Pulmonary artery endothelial cell (primary cell): ENCODE measurements at places on chromosomes 7 and 10.

- no peak for DNase-seq
These were observed 170.4 kb downstream of the BMPER start for GRCh38 chr7:34075523-34076370.

DNA sequence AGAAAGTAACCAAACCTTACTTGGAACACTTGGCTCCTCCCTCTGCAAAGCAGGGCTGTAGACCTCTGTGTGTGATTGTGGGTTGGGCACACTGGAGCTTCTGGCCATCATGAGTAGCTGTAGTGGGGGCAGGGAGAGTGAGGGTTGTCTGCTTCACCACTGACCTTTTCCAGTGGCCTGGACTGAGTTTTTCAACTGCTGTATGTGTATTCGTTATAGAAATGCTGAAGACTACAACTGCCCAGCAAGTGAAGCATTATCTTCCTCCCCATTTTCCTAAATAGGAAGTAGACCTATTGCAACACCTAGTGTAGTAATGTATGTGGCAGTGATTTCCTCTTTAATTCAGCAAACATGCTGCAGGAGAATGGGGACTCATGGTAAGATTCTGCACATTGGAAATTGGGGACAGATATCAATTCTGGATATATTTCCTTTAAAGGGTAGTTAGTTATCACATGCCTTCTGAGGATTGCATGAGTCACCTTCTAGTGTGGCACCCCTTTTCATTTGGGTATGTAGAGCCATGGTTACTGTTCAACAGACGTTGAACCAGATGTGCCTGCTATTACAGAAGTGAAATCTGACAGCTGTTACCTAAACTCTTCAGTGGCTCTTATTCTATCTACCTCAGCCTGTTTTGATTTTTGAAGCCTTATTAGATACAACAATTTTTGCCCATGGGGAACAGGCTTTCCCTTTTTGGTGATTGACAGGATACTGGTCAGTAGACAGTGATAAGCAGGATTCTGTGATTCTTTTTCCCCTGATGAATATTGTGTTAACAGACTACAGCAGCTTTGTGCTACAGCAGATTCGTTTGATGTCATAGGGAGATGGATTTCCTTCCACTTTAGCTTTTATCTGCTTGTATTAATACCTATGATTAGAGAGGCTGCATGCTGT is 130.9 kb downstream of the SND1 start:
- DNase-seq, result no peak

DNA sequence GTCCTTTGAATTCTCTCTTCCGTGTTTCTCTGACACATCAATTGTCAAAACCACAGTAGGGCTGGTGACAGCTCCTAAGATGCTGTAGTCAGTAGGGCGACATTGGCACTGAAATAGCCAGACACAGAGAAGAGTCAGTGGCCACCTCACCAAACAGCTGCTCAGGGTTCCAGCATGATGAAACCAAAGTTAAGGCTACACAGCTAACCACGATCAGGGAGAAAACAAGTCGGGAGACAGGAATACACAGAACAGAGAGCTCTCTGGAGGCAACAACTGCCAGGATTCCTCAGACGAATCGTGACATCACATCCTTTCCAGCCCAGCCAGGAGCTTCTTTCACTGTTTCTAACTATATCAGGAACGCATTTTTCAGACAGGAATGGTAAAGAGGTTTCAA is 922.2 kb downstream of the SORCS1 start:
- DNase-seq, result no peak

DNA sequence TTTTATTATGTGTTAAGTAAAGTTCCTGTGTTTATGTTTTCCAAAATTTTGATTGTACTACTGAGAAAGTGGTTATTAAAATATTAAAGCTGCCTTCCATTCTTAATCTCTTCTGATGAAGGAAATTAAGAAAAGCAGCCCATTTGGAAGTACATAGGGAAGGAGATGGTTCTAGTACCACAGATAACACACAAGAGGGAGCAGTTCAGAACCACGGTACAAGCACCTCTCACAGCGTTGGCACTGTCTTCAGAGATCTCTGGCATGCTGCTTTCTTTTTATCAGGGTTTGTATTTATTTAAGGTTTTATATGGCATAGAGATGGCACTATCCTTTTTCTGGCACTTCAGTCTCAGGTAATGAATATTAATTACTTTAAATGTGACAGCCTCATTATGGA is 111.6 kb downstream of the PHTF2 start:
- DNase-seq, result no peak

- no peak for DNase-seq
These were observed 59.2 kb upstream of the MYL10 start for GRCh38 chr7:101688183-101688831.
